ENCODE measurements at places on chromosomes 3 and 15. TPM values are rescaled to one million over a fixed set of nuclear protein-coding genes. Genes with fewer than 3 reads are reported as not detected.

ELL3 gene
- 0.24 TPM for total RNA-seq

DNA sequence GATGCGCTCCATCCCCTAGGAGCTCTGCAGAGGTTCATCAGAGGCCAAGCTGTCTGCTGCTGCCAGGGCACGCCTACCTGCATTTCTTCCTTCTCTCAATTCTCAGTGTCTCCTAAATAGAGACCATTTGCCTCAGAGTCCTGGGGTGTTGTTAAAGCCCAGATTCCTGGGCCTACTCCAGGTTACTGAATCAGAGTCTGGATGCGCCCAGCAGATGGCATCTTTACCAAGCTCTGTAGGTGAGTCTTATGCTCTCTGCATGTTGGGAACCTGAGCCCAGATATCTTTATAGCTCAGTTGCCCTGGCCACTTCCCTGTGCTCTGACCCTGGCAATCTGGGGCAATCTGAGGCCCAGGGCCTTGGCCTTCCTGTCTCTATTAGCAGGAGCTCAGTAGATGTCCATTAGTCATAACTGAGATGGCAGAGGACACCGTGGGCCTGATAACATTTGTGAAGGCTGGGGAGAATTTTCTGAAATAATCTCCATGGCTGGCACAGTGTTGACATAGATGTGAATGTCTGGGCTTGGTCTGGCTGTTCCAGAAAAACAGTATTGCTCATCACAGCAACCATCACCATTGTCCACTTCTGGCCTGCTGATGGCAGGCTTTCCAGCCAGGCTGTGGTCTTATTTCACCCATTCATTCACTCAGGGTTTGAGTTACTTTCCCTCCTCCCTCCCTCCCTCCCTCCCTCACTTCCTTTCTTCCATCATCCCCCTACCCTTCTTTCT, 13.3 kb upstream of the RBP1 start:
- DNase-seq, result no peak

DNA sequence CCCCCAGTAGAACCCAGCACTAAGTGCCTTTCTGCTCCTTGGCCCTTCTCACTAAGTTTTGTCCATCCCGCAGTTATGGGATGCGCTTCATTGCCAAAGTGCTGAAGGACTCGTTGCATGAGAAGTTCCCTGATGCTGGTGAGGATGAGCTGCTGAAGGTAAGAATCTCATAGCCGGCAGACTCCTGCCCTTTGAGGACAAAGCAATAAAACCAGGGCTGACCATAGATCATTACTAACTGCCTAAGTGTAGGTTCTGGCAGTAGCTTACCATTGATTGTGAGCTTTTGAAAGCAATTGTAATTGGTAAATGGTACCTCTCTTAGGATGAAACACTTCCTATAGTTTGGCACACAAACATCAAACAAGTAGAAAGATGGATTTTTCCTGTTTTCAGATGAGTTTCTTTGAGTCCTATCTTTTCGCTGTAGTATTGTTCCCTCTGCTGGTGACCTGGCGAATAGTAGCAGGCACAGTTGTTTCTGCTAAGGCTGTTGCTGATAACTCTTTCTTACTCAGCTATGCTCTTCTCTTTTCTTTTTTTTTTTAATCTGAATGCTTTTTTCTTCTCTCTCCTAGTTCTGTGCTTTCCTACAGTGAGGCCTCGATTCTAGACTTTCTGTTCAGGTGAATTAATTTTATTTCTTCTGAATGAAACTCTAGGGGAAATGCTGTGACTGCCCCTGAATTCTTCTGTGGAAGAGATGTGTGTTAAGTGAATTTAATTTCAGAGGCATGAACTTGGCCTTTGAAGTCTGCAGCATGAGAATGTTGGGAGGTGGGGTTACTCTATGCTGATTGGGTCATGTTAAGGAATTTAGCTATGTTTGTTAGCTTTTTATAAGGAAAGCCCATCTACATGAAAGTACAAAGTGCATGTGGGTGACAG, 47.4 kb upstream of the CRTC3 start:
- peak; percentile 69 for DNase-seq

DNA sequence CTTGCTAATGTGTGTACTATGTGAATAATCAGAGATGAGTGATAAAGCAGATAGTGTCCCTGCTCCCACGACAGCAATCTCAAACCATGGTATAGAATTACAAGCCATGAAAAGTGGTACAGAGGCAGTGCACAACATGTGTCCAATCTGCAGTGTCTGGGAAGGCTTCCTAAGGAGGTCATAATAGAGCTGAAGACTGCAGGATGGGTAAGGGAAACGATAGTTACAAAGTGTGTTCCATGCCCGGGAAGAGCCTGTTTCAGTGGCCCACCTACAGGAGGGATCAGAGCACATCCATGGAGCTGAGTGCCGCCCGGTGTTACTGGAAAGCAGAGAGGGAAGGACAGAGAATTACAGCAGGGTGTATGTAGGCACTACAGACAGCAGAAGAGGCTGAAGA, 48.9 kb downstream of the PAK2 start:
- no peak for DNase-seq

DNA sequence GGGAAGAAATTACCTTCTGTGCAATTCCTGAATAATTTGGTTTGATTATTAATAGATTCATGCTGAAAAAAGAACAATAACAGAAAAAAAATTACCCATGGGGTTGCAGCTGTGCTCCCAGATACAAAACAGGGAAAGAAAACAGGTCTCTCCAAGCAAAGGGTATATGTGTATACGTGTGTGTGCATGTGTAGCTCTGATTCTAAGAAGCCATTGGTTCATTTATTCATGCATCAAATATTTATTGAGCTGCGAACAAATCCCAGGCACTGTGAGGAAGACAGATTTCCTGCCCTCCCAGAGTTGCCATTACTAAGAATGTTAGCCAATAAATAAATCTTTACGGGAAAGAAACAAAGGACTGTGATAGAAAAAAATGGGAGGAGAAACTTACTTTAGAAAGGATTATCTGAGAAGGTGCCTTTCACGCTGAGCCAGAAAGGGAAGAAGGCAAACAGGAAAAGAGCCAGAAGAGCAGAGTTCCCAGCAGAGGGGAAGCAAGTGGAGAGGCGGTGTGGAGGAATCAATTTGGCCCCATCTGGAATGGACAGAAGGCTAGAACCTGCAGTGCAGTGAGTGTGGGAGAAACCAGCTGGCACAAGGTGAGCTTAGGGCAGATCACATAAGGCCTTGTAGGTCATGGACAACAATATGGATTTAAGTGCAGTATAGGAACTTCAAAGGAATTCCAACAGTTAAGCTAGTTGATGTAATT, 20.7 kb downstream of the CHL1 start:
- no peak for DNase-seq

Measured in umbilical cord (tissue), 2 donors.